ENCODE measurements at places on chromosomes 12 and 14.

GRCh38 chr14:87643005-87643404, 350.0 kb downstream of the GALC start:
- DNase-seq: no peak

GRCh38 chr14:104204660-104205149, 66.3 kb downstream of the KIF26A start:
- no peak for DNase-seq

GRCh38 chr12:129186952-129187351, 333.7 kb downstream of the GLT1D1 start:
- DNase-seq: no peak

DNA sequence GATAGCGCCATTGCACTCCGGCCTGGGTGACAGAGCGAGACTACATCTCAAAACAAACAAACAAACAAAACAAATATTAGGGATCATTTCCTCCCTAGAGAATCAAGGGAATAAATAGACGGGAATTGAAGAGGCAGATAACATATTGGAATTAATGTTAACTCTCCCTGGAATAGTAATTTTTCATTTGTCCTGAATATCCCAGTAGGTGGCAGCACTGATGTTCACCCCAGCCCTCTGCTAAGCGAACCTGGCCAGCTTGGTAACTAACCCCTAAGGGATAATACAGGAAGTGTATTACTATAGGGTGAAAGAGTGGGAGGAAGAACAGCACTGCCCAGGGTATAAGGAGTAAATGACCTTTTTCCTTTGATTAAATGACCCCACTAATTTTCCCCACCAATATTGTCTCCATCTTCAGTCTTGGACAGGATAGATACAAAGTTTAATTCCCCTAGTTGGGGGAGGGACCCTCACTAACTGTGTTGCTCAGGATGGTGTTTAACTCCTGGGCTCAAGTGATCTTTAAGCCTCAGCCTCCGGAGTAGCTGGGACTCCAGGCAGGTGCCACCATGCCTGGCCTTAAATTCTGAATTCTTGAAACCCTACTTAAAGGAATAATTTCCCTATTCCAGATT, 40.5 kb downstream of the SLC2A14 start:
- DNase-seq: no peak

GRCh38 chr12:28966046-28966780, 182.9 kb upstream of the FAR2 start:
- DNase-seq: no peak

- no peak for DNase-seq
These were observed at the start of gene PLEKHG7 for GRCh38 chr12:92702754-92703679. PLEKHG7 (plus strand) TSS chr12:92702989; CDS start chr12:92706632, 3,643 bp downstream.

DNA sequence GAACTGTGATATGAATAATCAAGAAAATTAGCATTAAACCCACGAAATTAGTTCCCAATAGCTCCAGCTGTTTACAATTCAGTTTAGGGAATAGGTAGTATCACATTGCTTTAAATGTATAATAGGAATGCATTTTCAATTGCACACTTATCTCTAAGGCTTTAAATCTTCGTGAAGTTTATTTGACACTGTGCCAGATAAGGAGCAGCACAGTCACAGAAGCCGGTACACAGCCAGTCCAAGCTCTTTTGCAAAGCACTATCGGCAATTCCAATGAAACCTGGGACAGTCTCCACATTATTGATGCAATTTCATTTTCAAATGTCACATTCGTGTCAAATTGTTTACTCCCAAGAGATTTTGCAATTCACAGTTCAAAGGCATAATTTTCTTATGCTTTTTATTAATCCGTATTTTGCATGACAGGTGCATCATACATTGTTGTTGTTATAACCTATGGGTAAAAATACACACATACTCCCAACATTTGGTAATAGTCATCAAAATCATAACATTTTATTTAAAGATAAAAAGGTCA, 602.8 kb downstream of the RPS29 start:
- no peak for DNase-seq

- no peak for DNase-seq
These were observed 67.8 kb downstream of the AKAP6 start for GRCh38 chr14:32396885-32397284.

DNA sequence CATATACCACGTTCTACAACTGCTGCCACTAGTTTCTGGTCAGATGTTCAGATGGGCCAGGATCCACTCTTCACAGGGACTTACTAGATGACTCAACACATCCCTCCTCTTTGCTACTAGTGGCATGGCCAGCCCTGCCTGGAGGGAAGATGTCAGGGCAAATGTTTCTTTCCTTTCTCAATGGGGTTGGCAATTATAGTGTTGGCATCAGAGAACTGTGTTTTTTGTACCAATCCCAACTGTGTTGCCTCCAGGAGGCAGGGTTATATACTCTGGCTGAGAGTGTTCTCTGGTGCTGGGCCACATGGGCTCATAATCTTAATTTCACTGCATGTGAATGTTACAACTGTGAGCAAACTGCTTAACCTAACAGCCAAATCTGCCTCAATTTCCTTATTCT, 69.9 kb upstream of the AVPR1A start:
- DNase-seq: no peak

DNA sequence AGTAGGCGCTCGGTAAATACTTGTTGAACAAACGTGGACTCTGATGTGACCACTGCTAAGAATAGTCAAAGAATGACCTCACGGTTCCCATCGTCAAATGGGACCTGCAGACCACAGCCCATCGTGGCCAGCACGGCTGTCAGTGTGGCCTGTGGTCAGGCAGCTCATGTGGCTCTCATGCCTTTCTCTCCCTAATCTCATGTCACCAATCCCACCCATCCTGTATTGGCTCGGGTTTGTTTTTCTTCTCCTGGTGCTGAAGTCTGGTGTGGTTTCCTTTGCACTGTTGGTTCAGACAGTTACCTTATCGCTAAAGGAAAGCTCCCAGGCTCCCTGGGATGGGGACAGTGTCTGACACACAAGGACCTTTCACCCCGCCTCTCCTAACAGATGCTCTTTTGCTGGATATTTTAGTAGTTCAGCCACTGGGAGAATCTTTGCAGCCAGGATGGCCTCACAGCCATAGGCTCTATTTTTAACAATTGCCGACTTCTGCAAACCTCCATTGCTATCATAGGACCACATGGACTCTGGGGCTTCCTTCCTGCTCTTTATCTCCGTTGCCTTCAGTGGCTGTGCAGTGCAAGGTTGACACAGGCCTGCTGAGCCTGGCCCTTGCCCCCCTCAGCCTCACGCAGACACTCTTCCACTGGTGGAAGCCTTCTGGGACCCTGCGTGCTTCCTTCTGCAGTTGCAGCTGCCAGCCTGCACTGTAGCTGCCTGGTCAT, 293.1 kb upstream of the FKBP4 start:
- no peak for DNase-seq

GRCh38 chr12:59646636-59647035, 50.8 kb downstream of the SLC16A7 start:
- DNase-seq: no peak

DNA sequence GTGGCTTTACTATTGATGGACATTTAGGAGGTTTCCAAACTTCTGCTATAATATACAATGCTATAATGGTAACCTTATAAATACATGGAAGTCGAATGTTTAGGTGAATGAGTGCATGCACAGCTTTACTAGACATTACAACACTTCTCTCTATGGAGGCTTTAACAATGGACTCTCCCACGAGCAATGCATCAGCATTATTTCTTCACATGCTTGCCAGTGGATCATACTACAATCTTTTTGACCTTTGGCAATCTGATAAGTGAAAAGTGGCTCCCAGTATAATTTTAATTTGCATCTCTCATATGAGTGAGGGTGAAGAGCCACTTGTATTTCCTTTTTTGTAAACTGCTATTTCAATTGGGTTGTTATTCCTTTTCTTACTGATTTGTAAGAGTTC, 18.2 kb downstream of the RDH12 start:
- no peak for DNase-seq
